ENCODE measurements at places on chromosomes 7 and 10.

GRCh38 chr10:79023240-79024162 lies 45.3 kb upstream of the ZMIZ1 start:
- no peak for DNase-seq

GRCh38 chr10:125878957-125879835 lies 1.9 kb downstream of the DHX32 start:
- no peak for DNase-seq

- DNase-seq: no peak
Observed at GRCh38 chr10:60490013-60490412, 100.3 kb upstream of the ANK3 start.

DNA sequence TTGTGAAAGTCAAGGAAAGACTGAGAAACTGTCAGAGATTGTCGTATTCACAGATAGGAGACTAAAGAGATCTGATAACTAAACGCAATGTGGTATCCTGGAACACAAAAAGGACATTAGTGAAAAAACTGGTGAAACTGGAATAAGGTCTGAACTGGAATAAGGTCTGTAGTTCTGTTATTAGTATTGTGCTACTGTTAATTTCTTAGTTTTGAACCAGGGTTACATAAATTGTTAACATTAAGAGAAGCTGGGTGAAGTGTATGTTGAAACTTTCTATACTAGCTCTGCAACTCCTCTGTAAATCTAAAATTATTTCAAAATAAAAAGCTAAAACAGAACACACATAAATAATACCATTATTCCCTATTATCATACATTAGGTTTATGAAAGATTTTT lies 3.4 kb upstream of the NT5C2 start:
- DNase-seq: no peak

DNA sequence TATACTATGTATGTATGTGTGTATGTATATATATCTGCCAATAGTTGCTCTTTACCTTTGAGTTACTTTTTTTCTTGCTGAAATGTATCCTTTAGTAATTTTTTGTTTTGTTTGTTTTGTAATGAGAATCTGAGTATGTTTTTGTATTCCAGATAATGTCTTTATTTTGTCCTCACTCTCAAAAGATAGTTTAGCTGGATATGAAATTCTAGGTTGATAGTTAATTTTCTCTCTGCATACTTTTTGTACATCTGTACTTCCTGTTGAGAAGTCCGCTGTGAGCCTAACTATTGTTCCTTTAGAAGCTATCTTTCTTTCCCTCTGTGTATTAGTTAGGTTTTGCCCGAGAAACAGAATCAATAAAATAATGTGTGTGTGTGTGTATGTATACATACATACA lies 29.5 kb downstream of the BUB3 start:
- DNase-seq: no peak

GRCh38 chr7:150341263-150342120 lies at the start of gene RARRES2:
Gene RARRES2, minus strand, starts transcription at chr7:150341629. Its CDS starts 1,020 bp downstream, at chr7:150340609.
- DNase-seq: no peak

DNA sequence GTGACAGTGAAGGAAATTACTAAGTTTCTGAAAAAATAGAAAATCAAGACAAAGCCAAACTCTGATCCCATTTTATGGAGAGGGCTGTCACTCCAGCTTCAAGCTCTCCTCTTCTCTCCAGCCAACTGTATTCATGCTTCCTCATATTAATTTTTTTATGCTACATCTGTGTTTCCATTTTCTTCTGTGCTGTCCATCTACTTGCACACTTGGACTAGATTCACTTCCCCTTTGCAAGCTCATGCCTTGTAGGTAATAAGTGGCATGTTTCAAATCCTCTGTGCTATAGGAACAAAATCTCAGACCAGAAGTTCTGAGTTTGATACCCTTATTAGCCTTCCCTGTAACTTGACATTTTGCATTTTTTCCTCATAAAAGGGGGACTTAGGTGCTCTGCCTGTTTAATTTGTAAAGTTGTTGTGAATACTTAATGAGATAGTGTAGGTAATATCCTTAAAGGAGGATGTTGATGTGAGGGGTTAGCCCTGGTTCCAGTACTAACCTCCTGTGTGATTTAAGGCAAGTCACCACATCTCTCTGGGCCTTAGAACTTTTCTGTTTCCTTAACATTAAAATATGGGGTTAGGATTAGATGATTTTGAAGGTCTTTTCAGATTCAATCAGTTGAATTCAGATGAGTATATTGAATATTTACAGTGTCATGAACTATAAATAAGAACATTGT lies 358.8 kb downstream of the BBS9 start:
- DNase-seq: no peak

- no peak for DNase-seq
Observed at GRCh38 chr10:131949041-131949862, 32.5 kb downstream of the BNIP3 start.

GRCh38 chr10:113767222-113767621 lies 15.7 kb downstream of the PLEKHS1 start:
- no peak for DNase-seq

GRCh38 chr10:132938472-132939339 lies 3.7 kb downstream of the CFAP46 start:
- DNase-seq: peak; percentile 44

All from activated CD8-positive, alpha-beta T cell treated with anti-CD3 and anti-CD28 coated beads for 36 hours (primary cell).